ENCODE measurements at places on chromosomes 1 and 21.

DNA sequence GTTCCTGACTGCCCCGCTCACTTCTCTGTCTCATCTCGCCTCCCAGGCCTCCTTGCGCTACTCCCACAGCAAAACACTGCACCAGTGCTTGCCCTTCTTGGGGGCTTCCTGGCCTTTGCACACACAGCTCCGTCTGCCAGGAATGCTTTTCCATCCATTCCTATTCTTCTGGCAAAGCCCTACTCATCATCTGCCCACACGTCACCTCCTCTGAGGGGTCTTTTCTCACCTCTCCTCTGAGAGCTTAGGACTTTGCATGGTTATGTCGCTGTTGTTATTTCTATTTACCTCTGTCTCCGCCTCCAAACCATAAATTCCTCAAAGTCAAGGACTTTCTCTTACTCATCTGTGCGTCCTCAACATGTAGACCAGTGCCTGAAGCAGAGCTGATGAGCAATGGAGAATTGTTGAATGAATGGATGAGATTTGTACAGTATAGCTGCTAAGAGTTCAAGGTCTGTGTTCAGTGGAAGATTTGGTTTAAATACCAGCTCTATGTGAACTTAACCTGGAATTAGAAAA, 26.4 kb upstream of the BTG2 start:
- no peak overlapping the region for H3K4me3 ChIP-seq
- H3K4me1 ChIP-seq = no peaks in the 10 kb centered on the region
- no peak for DNase-seq
- H3K27ac ChIP-seq = no peak overlapping the region
- peaks cover 3% of the 10 kb centered on the region for H3K27me3 ChIP-seq

DNA sequence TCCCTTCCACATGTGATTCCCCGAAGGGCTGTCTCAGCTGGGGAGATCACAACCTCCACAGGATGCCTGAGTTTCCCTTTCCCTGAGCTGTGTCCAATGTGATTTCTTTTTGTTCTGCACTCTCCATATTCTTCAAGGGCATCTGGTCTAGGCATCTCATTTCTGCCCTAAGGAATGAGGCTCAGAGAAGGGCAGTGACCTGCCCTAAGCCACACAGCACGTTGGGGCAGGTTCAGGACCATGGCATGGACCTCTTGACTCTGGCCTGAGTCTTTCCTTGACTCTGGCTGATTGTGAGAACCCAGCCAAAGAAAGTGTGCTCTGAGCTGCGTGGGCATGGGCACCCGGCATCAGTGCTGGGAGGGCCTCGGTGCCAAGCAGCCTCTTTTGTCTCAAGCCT, 590.3 kb downstream of the PTPRU start:
- DNase-seq = no peak
- no peaks in the 10 kb centered on the region for H3K36me3 ChIP-seq
- H3K4me3 ChIP-seq = no peak overlapping the region
- H3K27me3 ChIP-seq = no peaks in the 10 kb centered on the region
- H3K4me1 ChIP-seq = no peaks in the 10 kb centered on the region

- H3K4me1 ChIP-seq = no peaks in the 10 kb centered on the region
- H3K27ac ChIP-seq = no peak overlapping the region
- no peak overlapping the region for H3K4me3 ChIP-seq
- H3K27me3 ChIP-seq = no peaks in the 10 kb centered on the region
- no peak for DNase-seq
Measured at GRCh38 chr1:67880056-67880601, 46.9 kb upstream of the GNG12 start.

DNA sequence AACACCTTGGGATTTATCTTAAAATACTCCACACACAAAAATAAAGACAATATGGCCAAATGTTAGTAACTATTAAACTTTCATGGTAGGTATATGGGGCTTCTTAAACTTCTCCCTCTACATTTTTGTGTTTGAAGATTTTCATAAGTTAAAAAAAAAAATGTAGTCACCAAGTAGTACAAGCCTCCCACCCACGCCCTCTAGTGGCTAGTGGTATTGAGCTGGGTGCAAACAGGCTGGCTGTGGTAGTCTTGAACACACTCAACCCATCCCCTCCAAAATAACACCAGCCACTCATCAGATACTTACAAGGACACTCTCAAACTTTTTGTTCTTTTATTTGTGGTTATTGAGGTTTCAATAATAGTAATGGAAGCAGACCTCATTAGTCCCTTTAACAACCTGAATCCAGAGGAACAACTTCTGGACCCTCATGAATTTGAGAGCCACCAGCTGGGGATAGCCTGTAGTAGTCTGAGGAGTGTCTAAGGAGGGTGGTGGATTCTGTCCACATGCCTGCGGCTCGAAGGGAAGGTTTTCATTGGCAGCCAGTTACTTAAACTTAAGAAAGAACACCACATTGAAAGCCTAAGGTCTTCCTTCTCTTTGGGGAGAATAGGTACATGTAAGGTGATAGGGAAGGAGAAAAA, 15.6 kb downstream of the RD3 start:
- H3K4me3 ChIP-seq = no peak overlapping the region
- no peak for DNase-seq
- no peaks in the 10 kb centered on the region for H3K4me1 ChIP-seq
- no peaks in the 10 kb centered on the region for H3K36me3 ChIP-seq
- H3K27ac ChIP-seq = no peak overlapping the region

DNA sequence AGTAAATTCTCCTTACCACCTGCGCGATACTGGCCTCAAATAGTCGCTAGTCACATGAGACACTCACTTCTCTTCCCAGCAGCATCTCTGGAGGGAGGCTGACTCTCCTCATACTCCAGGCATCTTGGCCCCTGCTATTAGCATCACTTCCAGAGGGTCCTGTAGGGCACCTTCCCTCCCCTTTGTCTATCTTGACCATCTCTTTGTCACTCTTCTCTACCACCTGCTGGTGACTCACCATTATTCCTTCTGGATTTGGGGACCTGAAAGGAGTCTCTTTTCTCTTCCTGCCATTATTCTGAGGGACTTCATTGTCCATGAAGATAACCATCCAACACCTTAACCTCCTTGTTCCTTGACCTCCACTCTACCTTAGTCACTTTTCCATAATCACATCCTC, 31.7 kb upstream of the GPR37L1 start:
- no peak overlapping the region for H3K4me3 ChIP-seq
- H3K4me1 ChIP-seq = peaks cover 6% of the 10 kb centered on the region
- no peak overlapping the region for H3K27ac ChIP-seq
- no peaks in the 10 kb centered on the region for H3K36me3 ChIP-seq

DNA sequence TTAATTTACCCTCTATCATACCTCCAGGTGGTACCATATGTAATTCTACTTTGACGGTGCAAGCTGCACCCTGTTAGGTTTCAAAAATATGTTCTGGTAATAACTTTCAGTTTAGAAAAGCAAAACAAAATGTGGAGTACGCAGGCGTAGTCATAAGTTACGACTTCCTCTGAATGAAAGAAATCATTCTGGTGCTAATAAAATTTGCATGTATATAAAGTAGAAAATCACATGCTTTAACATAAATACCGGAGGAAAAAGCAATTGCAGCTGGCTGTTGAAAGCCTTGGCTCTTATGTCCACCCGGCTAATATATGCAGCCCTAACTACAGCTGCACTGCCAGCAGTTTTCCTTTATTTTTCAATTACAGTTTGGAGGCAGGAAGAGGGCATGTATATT, 65.2 kb upstream of the TMPRSS15 start:
- no peak for DNase-seq
- no peak overlapping the region for H3K27ac ChIP-seq
- H3K36me3 ChIP-seq = no peaks in the 10 kb centered on the region
- H3K4me1 ChIP-seq = peaks cover 3% of the 10 kb centered on the region
- no peaks in the 10 kb centered on the region for H3K27me3 ChIP-seq

DNA sequence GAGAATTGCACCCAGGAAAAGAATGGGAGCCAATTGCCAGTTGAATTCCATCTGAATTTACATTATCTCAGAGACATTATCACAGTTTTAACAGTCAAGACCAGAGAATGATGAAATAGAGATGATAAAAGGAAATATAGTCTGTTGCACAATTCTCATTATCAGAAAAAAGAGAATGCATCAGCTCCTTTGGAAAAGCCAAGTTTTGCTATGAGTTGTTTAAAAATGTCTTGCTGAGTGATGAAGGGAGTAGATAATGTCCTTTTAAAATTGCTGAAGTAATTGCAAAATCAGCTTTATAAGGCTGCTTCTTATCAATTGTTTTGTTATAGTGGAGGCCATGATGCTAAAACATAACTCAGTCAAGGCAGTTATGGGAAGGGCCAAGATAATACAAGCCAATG, 37.9 kb upstream of the EEIG2 start:
- H3K4me3 ChIP-seq = no peak overlapping the region
- H3K4me1 ChIP-seq = no peaks in the 10 kb centered on the region
- H3K27ac ChIP-seq = no peak overlapping the region
- no peaks in the 10 kb centered on the region for H3K27me3 ChIP-seq

DNA sequence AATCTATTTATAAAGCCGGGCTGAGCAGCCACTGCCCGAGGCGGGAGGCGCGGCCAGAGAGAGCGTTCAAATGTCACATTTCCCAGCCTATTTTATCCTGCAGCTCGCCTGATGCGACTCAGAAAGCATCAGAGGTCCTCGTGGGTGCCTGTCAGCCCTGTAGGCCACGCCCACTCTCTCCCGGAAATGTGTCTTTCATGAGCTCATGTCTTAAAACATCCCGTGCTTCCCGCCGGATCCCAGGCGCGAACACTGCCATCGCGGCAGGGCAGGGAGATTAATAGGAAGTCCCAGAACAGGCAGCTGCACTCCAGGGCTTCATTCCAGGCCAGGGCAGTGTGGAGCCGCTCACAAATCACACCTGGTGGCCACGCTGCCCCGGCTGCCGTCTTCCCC, 117.5 kb downstream of the PRDM16 start:
- H3K4me3 ChIP-seq = no peak overlapping the region
- H3K27ac ChIP-seq = no peak overlapping the region
- H3K27me3 ChIP-seq = no peaks in the 10 kb centered on the region
- no peaks in the 10 kb centered on the region for H3K4me1 ChIP-seq
- DNase-seq = no peak

DNA sequence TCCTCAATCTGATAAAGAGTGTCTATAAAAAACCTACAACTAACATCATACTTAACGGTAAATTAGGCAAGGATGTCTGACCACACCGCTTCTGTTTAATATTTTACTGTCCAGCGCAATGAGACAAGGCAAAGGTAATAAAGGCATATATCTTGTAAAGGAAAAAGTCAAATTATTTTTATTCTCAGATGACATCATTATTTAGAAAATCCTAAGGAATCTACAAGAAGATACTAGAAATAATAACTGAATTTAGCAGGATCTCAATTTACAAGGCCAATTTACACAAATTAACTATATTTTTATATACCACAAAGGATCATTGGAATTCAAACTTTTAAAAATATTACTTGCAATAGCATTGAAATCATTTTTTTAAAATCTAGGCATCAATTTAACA, 29.4 kb downstream of the GJA4 start:
- no peaks in the 10 kb centered on the region for H3K27me3 ChIP-seq
- DNase-seq = no peak
- no peaks in the 10 kb centered on the region for H3K36me3 ChIP-seq
- no peak overlapping the region for H3K27ac ChIP-seq
- no peak overlapping the region for H3K4me3 ChIP-seq

DNA sequence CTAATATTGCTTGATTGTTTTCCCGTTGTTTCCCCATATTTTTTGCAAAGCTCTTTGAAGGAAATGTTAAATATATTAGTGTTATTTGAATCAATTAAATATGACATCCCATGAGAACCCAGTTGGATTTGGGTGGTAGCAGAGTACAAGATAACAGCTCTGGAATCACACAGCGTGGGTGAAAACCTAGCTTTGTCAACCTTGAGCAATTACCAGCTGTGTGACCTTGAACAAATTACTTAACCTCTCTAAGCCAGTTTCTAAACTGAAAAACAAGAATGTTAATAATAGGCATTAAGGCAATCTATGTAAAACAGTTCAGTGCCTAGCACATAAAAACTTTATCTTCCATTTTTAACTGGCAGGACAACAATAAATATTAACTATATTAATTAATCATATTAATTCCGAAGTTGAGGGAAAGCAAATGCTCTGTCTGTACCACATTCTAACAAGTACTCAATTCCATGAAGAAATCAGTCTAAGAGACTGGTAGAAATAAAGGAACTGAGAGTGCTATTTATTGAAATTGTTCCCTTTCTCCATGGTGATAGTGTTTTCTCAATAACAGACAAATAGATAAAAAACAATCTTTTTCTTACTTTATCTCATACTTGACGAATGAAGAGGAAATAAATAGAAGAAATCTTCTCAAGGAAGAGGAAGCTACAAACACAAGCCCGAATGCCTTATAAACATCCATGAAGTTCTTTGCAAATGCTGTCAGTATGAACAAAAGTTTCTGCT, 27.0 kb downstream of the DNASE2B start:
- H3K36me3 ChIP-seq = no peaks in the 10 kb centered on the region
- no peak for DNase-seq
- H3K27ac ChIP-seq = no peak overlapping the region
- H3K4me3 ChIP-seq = no peak overlapping the region
- no peaks in the 10 kb centered on the region for H3K27me3 ChIP-seq
- no peaks in the 10 kb centered on the region for H3K4me1 ChIP-seq

- no peak for DNase-seq
- no peaks in the 10 kb centered on the region for H3K27me3 ChIP-seq
- no peak overlapping the region for H3K4me3 ChIP-seq
Measured at GRCh38 chr1:15035236-15035635, 118.3 kb upstream of the TMEM51 start.

- H3K36me3 ChIP-seq = no peaks in the 10 kb centered on the region
- H3K27ac ChIP-seq = no peak overlapping the region
- no peak overlapping the region for H3K4me3 ChIP-seq
- H3K4me1 ChIP-seq = peaks cover 18% of the 10 kb centered on the region
- DNase-seq = no peak
- no peaks in the 10 kb centered on the region for H3K27me3 ChIP-seq
Measured at GRCh38 chr1:203555076-203555475, 61.1 kb downstream of the OPTC start.

GRCh38 chr21:28754127-28754611, 238.5 kb downstream of the LTN1 start:
- DNase-seq = no peak
- no peak overlapping the region for H3K27ac ChIP-seq
- H3K36me3 ChIP-seq = no peaks in the 10 kb centered on the region

Measured in H1 (cell line).